ENCODE measurements at places on chromosomes 12 and 14. TPM values are rescaled to one million over a fixed set of nuclear protein-coding genes. Genes with fewer than 3 reads are reported as not detected.

DNA sequence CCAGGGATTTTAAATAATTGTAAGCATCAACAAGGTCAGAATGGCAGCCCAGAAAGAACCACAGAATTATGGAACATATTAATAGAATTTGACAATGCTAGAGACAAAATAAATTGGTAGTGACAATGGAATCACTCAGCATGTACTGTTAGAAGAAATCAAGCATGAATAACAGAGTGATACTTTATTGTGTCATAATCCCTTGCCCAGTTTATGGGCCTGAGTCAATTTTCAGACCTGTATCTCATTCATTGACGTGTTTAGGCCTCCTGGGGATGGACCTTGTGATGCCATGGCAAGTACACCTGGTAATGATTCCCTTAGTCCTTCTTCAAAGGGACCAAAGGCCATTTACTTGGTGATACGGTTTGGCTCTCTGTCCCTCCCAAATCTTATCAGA is 12.8 kb upstream of the CCDC91 start:
- no peak for DNase-seq

TMEM121 gene
- total RNA-seq: 1.3 TPM

GRCh38 chr14:85027681-85028370 is 502.1 kb upstream of the FLRT2 start:
- DNase-seq: no peak

GRCh38 chr14:71163842-71164629 is 256.8 kb downstream of the PCNX1 start:
- no peak for DNase-seq

DNA sequence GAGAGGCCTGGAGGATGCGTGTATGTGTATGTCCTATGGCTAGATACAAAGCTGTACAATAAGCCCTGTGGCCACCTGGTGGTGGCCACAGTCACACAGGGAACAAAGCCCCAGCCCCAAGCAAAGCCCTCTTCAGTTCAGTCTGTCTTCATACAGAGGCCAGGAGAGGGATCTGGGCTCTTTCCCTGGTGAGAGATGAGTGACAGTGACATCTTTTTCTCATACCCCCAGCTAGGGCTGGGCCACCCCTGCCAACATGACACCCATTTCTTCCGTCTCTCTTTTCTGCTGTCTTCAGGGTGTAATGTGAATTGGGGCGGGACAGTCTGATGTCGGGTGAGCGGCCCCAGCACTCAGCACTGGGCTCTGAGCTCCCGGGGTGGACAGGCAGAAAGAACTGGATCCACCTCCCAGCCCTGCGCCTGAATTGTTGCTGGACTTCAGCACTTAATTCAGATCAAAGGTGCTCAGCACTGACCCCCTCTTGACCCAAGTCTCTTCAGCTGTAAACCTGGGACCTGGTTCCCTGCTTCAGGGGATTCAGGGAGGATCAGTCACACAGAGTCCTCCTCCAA is 59.8 kb downstream of the SERPINA3 start:
- DNase-seq: no peak

DNA sequence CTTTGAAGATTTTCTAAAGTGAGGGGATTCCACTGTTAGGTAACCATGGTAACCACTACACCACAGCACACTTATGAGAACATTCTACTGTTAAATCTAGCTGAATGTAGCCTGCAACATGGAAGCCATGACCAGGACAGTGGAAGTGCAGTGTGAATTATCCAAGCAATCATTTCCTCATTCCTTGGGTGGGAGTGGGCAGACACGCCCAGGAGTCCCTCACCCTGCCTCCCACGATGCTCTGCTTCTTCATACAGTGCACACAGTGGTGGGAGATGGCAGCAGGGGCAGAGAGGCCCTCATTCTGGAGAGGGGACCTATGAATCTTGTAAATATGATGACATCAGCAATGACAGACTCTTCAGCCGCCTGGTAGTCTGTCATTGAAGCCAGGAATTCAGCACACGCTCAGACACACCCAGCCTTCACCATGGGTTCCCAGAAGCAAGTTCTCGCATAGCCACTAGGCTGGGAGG is 70.1 kb upstream of the HOXC13 start:
- DNase-seq: peak; percentile 2

DNA sequence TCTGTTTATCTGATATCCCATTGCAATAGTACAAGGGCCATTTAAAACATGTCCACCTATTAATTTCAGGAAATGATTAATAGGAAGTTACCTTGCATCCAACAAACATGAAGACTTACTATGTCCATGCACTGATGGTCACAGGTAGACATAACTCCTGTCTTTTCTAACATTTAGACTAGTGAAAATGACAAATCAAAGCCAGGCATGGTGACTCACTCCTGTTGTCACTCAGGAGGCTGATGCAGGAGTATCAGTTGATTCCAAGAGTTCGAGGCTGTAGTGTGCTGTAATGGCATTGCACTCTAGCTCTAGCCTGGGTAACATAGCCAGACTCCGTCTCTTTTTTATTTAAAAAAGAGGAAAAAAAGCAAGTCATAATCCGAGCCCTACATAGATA is 14.8 kb downstream of the HSP90B1 start:
- DNase-seq: no peak

KRT82 gene
- total RNA-seq: not detected

GRCh38 chr14:87131879-87132278 is 861.1 kb downstream of the GALC start:
- DNase-seq: no peak

DNA sequence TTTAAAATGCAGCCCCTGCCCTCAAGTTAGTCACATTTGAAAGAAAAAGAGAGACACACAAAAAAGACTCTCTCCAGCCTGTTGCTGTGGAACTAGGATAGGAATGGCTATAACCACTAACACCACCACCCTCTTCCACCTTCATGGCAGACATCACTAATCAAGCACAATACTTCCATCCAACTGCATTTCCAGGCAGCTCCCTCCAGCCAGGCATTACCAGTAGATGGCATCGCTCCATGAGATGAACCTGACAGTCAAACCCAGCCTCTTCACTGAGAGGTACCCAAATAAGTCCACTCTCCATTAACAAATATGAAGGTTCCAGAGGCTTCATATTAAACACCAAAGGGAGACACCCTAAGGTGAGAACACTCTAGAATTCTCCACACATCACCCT is 24.4 kb downstream of the SLC8B1 start:
- no peak for DNase-seq

DNA sequence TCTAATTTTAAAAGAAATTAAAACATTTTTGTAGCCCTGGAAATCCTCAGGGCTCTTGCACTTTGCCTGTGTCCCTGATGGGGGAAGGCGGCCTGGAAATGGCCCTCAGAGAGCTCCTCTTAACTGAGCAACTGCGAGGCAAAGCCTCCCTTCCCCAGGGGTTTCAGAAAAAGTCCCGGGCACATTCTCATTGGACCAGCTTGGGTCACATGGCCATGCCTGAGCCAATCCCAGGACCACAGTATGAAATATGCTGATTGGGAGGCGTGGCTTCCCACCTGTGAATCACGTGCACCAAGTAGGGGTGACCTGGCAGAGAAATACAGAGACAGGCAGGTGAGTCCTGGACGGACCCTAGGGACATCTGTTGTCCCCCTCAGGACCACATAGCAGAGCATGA is 90.4 kb upstream of the SFSWAP start:
- no peak for DNase-seq

AHNAK2 gene
- 14.5 TPM for total RNA-seq

DNA sequence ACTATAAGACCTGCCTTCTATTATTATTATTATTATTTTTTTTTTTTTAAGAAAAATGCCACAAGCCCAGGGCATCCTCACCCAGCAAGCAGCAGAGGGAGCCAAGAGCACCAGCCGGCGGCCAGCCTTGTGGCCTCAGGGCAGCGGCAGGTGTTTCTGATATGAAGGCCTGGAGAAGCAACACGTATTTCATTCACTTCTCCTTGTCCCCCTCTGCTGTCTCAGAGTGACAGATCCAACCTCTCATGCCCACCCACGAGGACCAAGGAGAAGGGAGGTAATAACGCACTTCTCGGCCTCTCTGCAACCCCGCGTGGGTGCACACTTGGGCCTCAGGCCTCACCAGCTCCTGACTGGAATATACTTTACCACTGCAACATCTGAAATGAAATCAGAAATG is 25.4 kb downstream of the CDC42BPB start:
- no peak for DNase-seq

DNA sequence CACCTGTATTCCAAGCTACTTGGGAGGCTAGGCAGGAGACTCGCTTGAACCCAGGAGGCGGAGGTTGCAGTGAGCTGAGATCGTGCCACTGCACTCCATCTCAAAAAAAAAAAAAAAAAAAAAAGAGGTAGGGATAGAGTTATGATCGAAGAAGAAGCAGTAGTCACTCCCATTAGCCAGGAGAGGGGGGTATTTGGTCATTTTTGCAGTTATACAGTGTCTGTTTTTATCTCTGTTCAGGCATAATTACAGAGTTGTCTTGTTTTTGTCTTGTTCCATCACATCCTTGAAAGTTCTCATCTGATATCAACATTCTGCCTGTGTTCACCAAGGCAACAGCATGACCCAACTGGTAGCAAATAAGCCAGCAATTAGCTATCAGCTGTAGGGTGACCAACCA is 98.5 kb upstream of the TMPO start:
- DNase-seq: no peak

DNA sequence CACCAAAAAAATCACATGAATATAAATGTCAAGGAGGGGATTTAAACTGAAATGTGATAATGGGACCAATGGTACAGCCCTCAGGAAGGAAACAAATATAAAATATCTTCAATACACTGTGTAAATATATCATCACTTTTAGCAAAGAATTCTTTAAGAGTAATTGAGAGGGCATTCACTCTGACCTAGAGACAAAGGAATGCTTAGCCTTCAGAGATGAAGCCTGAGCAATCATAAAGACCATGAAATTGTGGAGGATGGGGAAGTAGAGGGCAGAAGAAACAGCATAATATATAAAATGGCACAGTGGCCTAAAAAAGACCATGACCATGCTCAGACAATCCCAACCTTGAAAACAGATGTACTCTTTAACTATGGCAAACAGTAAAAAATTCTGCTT is 20.4 kb downstream of the YAF2 start:
- no peak for DNase-seq

DNA sequence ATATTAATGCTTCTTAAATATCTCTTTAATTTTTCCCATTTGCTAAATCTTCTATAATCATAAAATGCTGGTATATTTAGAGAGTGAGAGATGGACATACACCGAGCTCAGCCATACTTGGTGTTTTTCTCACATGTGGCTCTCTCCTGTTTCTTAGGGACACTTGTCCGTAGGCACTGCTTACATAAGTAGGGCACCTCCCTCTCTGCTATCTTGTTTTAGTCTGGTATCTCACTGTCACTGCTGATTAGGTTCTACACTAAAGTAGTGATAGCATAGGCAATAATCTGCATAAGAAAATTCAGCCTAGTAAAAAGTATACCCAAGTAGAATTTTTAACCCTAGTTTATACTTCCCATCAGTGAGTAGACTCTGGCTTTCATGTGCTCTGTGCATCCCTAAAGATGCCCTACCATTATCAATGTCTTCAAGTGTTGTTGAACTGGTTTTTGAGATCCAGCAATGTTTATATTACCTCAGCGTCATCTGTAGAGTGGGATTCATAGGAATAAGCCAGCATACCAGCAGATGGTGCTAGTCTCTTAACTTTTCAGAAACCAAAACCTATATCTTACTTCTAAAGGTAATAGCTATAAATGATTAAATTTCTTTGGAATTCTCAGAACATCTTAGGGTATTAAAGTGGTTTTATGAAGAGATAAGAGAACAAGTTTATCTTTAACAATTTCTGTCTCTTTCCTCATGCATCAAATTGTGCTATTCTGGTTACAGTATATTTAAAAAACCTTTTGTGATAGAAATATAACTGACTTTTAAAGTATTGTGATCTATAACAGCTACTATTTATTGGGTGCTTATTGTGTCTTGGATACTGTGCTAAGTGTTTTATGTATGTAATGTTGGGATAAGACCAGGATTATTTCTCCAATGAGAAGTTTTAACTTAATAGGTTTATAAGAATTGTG is 32.9 kb downstream of the ARID2 start:
- no peak for DNase-seq

DNA sequence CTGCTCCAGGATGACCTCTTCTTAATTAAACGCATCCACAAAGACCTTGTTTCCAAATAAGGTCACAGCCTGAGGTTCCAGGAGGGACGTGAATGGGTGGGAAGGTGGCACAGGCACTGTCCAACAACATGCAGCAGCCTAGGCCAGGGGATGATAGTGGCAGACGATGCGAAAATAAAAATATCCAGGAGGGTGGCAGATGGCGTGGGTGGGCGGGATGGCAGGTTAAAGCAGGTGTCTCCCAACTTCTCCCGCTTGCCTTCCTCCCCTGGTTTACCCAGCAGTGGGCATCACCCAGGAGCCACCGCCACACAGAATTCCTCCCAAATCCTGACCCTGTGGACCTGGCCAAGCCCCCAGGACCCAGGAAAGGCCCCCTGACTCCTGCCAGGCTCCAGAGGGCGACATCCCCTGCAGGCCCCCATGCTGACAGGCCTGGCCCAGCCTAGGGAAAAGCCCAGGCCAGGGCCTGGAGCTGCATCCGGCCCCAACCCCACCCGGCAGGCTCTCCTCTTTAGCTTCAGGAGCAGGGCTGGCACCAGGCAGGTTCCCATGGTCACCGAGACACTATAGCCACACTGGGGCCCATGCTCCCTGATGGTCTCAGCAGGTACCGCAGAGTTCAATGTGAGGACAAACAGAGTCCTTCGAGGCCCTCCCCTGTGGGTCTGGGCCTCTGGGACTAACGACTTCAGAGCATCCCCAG is 9.7 kb downstream of the NCOR2 start:
- no peak for DNase-seq

All from urinary bladder (tissue), 4 donors.